ENCODE measurements at places on chromosomes 13 and 19. TPM values are rescaled to one million over a fixed set of nuclear protein-coding genes. Genes with fewer than 3 reads are reported as not detected.

CEACAM4 gene
- 0.16 TPM for polyA plus RNA-seq

SPACA4 gene
- polyA plus RNA-seq: 4.2 TPM

ALKBH7 gene
- polyA plus RNA-seq: 97.9 TPM

FCAR gene
- not detected for polyA plus RNA-seq

HSPB6 gene
- polyA plus RNA-seq: 50.2 TPM

LHFPL6 gene
- polyA plus RNA-seq: 22.6 TPM

DNA sequence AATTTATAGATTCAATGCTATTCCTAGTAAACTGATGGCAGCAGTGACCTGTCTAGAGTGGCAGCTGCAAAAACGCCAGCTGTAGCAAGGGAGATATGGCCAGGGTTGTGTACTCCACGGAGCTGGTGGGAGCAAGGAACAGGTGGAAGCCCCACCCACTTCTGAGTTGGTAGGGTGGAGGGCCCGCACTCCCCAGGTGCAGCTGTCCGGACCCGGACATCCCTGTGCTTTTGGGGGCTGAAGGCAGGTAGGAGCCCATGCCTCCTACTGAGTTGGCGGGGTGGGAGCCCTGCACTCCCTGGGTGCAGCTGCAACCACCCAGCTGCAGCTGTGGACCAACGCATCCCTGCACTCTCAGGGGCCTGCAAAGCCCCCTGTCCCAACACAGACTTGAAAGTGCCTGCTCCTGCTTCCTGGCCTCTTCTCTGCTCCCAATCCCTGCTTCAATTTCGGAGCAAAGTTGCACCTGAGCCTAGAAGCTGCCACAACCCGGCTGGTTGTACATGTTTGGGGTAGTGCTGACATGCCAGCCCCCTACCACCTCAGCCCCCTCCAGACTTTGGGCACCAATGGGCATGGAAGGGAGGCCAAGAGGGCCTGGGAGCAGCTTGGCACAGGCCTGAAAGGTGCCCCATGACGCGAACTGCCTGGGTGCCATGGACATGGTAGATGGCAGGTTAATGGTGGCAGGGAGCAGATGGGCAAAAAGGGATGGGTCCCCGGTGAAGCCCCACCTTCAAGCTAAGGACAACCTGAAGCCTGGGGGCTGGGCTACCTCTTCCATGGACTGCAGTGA, 19.8 kb downstream of the UGGT2 start:
- H3K4me3 ChIP-seq: no peak overlapping the region
- no peak overlapping the region for H3K27ac ChIP-seq
- DNase-seq: no peak
- H3K4me1 ChIP-seq: no peaks in the 10 kb centered on the region
- no peaks in the 10 kb centered on the region for H3K36me3 ChIP-seq

GRCh38 chr19:3982701-3983541, 2.3 kb downstream of the EEF2 start:
- H3K4me1 ChIP-seq: peaks cover 32% of the 10 kb centered on the region
- no peak for DNase-seq
- H3K27me3 ChIP-seq: peaks cover 6% of the 10 kb centered on the region
- no peak overlapping the region for H3K4me3 ChIP-seq
- H3K27ac ChIP-seq: no peak overlapping the region

GRCh38 chr13:53206455-53206854, 177.8 kb downstream of the OLFM4 start:
- H3K36me3 ChIP-seq: no peaks in the 10 kb centered on the region
- H3K4me3 ChIP-seq: no peak overlapping the region
- no peaks in the 10 kb centered on the region for H3K4me1 ChIP-seq

GRCh38 chr13:101121608-101122007, 294.7 kb downstream of the NALCN start:
- H3K27ac ChIP-seq: no peak overlapping the region
- H3K27me3 ChIP-seq: no peaks in the 10 kb centered on the region
- H3K4me1 ChIP-seq: no peaks in the 10 kb centered on the region
- H3K36me3 ChIP-seq: no peaks in the 10 kb centered on the region
- no peak for DNase-seq
- H3K4me3 ChIP-seq: no peak overlapping the region

GRCh38 chr19:28606269-28607032, 606.5 kb downstream of the UQCRFS1 start:
- H3K4me1 ChIP-seq: no peaks in the 10 kb centered on the region
- DNase-seq: no peak
- no peak overlapping the region for H3K4me3 ChIP-seq
- no peaks in the 10 kb centered on the region for H3K36me3 ChIP-seq

DNA sequence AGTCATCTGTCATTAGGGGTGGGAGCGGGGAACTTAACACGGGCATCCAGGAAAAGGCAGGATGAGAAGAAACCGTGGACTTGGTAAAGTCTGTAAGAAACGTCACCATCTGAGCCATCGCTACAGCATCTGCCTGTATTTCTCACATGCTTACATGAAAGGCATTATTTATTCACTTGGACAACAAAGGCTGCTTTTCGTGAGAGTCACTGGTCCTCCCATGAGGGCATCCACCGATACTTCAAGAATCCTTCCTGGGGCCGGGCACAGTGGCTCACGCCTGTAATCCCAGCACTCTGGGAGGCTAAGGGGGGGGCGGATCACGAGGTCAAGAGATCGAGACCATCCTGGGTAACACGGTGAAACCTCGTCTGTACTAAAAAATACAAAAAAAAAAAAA, 16.1 kb downstream of the ZNF446 start:
- no peak overlapping the region for H3K27ac ChIP-seq
- H3K36me3 ChIP-seq: no peaks in the 10 kb centered on the region
- no peaks in the 10 kb centered on the region for H3K27me3 ChIP-seq
- no peak for DNase-seq
- H3K4me1 ChIP-seq: no peaks in the 10 kb centered on the region
- no peak overlapping the region for H3K4me3 ChIP-seq

DNA sequence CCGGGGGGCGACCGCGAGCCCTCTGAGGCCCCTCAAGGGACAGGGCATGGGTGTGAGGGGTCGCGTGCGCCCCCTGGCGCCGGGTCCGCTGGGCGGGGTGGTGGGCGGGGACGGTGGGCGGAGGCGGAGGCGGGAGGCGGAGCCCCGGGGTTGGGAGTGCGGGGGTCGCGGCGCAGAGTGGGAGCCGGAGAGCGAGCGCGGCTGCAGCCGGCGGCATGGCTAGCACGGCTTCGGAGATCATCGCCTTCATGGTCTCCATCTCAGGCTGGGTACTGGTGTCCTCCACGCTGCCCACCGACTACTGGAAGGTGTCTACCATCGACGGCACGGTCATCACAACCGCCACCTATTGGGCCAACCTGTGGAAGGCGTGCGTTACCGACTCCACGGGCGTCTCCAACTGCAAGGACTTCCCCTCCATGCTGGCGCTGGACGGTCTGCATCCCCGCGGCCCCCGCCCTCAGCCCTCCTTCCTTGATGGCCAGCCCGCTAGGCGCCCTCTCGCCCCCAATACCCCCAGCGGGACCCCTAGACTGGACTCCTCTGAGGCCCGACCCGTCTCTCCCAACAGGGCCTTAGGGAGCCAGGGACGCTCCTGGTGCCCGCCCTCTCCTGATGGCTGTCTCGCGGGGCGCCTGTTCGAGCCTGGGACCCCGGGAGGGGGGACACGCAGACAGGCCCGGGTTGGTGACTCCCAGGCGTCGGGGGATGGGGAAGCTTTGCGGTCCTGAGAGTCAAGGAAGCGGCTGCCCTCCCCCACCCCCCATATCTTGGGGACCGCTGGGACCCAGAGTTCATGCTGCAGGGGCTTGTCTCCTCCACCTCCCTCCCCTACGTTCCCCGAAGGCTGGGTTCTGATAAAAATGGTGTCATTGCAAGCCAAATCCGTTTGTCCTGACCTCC, at the start of gene CLDN10:
Gene CLDN10 (plus strand): TSS at position 182 of the 903 bp plus-strand sequence. CDS start 34 bp downstream, at position 216.
- H3K27ac ChIP-seq: no peak within 1 kb of the TSS
- peaks cover 63% of the 10 kb centered on the region for H3K27me3 ChIP-seq
- no peak for DNase-seq
- H3K36me3 ChIP-seq: no peaks in the 10 kb centered on the region
- H3K4me1 ChIP-seq: no peaks in the 10 kb centered on the region
- H3K4me3 ChIP-seq: no peak within 1 kb of the TSS

DNA sequence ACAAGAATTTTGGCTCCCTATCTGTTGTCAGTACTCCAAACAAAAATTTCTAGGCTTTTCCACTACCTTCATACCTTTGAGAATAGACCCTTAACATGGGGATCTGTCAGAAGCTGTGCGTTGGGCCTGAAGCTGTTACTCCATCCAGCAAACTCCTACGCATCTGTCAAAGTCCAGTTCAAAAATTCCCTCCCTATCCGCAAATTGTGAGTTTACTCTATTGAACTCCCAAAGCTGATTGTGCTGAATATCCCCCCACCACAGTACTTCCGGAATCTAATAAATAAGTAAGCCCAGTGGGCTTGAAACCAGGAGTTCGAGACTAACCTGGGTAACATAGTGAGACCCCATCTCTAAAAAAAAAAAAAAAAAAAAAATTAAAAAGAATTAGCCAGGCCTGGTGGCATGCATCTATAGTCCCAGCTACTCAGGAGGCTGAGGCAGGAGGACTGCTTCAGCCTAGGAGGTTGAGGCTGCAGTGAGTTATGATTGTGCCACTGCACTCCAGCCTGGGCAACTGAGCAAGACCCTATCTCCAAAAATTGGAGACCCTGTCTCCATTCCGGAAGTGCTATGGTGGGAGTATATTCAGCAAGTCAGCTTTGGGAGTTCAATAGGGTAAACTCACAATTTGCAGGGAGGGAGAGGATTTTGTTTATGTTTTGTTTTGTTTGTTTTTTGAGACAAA, 930 bp upstream of the FBN3 start:
- H3K27ac ChIP-seq: no peak overlapping the region
- peaks cover 13% of the 10 kb centered on the region for H3K27me3 ChIP-seq
- no peak for DNase-seq
- peaks cover 31% of the 10 kb centered on the region for H3K4me1 ChIP-seq
- no peak overlapping the region for H3K4me3 ChIP-seq

DNA sequence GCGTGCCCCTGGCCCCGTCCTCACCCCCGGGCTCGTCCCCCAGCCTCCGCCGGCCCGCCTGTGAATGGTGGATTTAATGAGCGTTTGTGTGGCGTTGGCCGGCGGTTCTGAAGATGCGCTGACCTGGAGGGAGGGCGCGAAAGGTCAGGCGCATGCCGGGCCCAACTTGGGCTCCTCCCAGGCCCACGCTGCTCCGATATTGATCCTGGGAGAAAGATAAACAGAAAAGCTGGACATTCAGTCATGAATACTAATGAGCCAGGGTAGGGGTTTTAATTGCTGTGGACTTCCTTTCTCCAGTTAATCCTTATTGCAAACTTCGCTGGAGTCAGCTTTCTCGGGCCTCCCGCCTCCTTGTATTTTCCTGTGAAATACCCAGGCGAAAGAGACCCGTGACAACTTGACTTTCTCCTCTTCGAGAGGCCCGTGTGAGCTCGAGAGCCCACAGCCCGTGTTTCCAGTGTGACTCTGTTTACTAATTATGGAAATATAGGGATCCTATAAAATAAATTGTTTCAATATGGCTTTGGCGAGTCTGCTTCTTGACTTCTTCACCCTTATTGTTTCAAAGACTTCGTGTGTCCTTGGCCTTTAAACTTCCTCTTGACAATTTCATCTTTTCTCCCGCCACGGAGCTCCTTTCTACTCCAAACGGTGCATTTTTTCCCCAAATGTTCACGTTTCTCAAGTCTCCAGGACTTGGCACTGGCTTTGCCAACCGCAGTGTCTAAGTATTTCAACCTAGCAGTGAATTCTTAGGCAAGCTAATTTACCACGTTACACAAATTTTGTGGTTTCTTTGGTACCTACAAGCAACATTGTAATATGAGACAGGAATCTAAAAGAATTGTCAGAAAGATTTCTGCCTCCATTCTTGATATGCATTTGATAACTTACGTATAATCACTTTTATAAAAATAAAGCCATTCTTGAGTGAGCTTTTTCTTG, 10.5 kb downstream of the ZIC2 start:
- DNase-seq: peak; percentile 7
- peaks cover 96% of the 10 kb centered on the region for H3K27me3 ChIP-seq
- no peak overlapping the region for H3K4me3 ChIP-seq
- H3K27ac ChIP-seq: no peak overlapping the region

- no peaks in the 10 kb centered on the region for H3K4me1 ChIP-seq
- no peak overlapping the region for H3K4me3 ChIP-seq
- no peaks in the 10 kb centered on the region for H3K27me3 ChIP-seq
- DNase-seq: no peak
- no peak overlapping the region for H3K27ac ChIP-seq
These were observed 12.5 kb downstream of the ZNF714 start for GRCh38 chr19:21094347-21095025.

DNA sequence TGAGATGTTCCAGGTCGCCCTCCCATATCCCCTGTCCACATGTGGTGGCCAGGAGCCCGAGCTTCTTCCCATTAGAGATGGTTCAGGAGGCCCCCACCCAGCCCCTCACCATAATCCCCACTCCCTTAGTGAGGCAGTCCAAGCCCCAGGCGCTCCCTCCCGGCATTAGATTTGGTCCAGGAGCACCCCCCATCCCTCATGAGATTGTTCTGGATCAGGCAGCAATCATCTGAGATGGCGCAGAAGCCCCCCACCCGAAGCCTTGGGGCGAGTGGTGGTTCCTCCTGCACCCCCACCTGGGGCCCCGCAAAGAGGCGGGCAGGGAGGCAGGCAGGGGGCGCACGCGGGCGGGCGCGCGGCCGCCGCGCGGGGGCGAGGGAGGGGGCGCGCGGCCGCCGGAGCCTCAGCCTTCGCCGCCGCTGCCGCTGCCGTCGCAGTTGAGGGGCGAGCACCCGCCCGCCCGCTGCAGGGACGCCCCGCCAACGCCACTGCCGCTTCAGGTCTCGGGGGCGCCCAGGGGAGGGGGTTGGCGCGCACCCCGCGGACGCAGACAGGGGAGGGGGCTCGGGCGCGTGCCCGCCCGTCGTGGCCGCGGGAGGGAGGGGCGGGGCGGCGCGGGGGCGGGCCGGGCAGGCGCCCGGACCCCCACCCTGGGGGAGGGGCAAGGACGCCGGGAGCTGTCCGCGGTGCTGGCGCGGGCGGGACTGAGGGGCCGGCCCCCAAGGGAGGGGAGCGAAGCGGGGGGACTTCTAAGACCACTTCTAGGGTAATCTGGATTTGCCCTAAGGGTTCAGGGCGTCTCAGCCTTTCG, 46.4 kb upstream of the SHKBP1 start:
- H3K4me3 ChIP-seq: peak overlapping the region; percentile 8
- peaks cover 13% of the 10 kb centered on the region for H3K4me1 ChIP-seq
- H3K27ac ChIP-seq: no peak overlapping the region
- H3K27me3 ChIP-seq: peaks cover 19% of the 10 kb centered on the region
- H3K36me3 ChIP-seq: no peaks in the 10 kb centered on the region

DNA sequence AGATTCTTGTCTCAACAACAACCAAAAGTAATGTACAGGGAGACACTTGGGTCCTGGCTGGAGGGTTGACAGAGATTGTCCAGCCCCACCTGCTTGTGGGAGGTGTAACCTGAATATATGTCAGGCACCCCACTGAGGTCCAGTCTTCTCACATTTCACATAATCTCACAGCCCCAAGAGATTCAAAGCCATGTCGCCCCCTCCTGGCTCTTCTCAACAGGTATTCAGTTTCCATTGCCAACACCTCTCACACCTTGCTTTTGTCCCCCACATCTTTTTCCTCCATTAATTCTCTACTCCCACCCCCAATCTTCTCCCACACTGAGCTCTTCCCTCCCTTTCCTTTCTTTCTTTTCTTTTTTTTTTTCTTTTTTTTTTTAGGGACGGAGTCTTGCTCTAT, 11.2 kb downstream of the UNC13A start:
- no peak overlapping the region for H3K4me3 ChIP-seq
- DNase-seq: no peak
- H3K27me3 ChIP-seq: peaks cover 26% of the 10 kb centered on the region
- no peak overlapping the region for H3K27ac ChIP-seq
- H3K36me3 ChIP-seq: no peaks in the 10 kb centered on the region

GRCh38 chr19:1069009-1069779, 2.2 kb downstream of the ARHGAP45 start:
- H3K4me1 ChIP-seq: peaks cover 10% of the 10 kb centered on the region
- H3K27ac ChIP-seq: no peak overlapping the region
- H3K27me3 ChIP-seq: peaks cover 91% of the 10 kb centered on the region
- H3K4me3 ChIP-seq: no peak overlapping the region
